Fibroblast of mammary gland (primary cell): ENCODE measurements at places on chromosomes 7 and 10.

DNA sequence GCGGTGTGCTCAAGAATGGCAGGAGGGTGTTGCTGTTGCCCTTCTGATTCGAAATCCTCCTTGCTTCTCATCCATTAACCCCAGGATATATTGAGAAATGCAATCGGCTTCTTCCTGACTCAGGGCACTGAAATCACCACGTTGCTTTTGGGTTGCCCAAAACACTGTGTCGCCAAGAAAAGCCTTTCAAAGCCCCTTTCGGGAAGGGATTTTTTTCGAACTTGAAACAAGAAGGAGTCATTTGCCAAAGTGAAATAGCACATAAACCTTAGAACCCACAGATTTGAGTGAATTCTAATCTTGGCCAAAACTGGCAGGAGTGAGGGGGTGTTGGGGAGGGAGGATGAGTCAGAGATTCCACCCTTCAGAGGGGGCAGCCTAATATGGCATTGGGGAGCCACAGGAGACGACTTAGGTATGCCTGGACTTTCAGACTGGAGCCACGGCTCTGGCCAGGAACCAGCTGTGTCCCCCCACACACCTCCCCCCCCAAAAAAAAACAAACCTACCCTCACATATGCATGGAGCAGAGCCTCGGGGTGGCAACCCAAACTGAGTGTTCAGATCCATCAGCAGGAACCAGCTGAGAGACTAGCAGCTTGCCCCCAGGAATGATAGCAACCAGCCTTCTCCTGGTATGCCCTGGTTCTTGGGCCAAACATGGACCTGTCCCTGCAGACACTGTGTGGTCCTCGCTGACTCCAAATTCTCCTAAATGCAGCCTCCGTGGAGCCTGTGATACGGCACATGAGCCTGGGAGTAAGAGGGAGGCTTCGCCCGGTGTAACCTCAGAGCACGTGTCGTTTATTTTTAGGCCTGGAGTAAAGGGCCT lies 138.4 kb downstream of the FGFR2 start:
- no peak for DNase-seq

GRCh38 chr7:70116244-70116643 lies 518.0 kb downstream of the AUTS2 start:
- no peak for DNase-seq

DNA sequence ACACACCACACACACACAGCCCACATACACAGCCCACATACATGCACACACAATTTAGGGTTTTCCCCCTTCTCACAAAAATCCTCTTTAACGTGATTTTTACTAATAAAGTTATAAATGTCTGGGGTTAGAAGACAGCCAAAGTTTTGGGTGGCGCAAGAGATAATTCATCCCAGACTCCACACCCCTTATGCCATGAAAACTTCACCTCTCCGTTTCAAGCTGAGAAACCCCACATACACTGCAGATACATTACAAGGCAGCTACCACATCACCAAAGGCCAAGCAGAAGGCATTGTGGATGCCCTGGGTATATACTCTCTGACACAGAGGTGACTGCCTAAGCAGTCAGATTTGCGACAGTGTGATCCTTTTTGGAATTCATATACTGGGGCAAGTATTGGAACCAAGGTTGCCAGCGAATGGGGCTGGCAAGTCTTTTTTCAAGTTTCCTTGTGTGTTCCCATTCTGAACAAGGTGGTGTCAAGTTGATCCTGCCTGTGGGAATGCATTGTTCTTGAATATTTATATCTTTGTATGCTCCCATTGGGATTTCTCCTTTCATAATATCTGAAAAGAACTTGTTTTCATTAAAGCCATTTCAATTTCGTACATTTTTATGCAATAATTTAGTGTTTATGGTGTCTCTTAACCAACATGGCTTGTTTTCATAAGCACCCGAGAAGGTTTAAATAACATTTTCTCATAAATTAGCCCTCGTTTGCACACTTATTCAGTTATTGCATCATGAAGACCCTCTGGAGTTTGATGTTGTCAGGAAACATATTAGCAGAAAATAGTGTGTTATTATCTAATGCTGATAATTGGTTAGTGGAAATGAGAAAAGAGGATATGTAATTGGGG lies 130.2 kb downstream of the TCF7L2 start:
- DNase-seq = no peak

GRCh38 chr10:90912854-90913479 lies 7.9 kb downstream of the ANKRD1 start:
- no peak for DNase-seq

- DNase-seq = no peak
These were observed 369.2 kb downstream of the GFRA1 start for GRCh38 chr10:115903845-115904244.

- DNase-seq = peak; percentile 75
These were observed 2.0 kb downstream of the SAMD9 start for GRCh38 chr7:93115796-93116195.

- DNase-seq = no peak
These were observed 261.7 kb upstream of the SEMA3C start for GRCh38 chr7:81180573-81180972.

DNA sequence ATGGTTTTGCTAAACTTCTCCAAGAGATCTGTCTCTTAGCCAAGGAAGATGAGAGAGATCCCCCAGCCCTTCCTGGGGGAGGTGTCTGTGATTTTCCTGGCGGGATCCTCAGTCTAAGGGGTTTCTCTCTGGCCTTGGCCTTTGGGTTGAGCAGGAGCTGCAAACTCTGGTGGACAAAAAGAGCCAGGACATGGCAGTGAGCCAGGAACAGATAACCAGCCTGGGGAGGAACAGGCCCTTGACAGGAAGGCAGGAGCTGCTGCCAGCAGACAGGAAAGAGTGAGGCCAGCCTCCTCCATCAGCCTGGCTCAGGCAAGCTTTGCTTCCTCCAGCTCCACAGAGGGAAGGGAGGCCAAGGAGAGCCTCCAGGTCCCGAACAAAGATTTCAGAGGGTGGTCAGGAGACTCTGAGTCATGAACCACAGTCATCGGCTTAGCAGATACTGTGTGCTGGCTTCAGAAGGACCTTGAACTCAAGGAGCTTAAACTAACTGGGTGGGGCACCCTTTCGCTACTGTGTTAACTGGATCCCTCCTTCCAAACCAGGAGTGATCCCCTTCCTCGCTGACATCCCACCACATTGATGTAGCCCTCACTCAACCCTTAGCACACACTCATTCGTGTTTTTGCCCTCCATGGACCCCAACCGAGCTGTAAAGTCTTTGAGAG lies 34.7 kb downstream of the DDIT4 start:
- peak; percentile 95 for DNase-seq

DNA sequence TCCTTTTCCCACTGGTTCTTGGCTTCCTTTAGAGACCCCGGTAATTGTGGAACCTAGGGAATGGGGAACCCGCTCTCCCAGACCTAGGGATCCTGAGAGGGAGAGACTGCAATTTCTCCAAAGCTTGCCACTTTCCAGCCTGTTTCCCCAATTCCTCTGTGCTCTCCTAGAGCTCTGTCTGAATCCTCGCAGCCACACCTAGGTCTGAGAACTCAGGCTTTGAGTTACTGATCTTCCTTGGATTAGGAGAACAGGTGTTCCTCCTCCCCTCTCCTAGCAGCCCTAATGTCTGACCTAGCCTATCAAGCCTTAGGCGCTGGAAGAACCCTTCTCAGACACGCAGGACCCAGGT lies 20.0 kb downstream of the WNT8B start:
- DNase-seq = no peak

- peak; percentile 12 for DNase-seq
These were observed 155.1 kb downstream of the GALNT11 start for GRCh38 chr7:152180587-152180986.

- no peak for DNase-seq
These were observed 106.8 kb upstream of the POM121L12 start for GRCh38 chr7:52928591-52928990.

GRCh38 chr7:45576249-45576929 lies 2.2 kb downstream of the ADCY1 start:
- peak; percentile 11 for DNase-seq

DNA sequence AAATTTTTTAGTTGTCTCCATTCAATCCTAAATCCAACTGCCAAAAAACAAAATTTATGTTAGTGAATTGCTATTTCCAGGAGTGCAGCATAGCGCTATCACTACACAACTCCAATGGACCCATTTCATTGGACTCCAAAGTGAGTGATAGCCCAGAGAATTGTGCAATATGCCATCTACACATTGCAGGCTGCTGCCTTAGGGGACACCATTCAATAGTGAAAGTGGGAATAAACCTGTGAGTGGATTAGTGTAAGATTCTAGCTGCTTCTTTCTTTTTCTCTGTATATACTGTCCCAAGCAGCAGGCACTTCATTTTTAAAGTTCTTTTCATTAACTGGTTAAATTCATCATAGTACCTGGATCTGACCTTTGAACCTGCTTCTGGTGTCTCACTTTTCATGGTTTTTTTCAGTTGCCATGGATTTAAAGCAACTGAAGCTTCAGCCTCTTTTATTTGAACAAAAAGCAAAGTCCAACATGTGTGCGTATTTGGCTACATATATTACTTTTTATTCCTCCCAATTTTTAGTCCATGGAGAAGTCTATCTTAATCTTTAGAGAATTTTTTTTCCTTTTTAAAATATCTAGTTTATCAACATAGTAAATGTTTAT lies 97.3 kb downstream of the DGKB start:
- DNase-seq = no peak

- no peak for DNase-seq
These were observed 1.5 kb upstream of the ZNF438 start for GRCh38 chr10:31033147-31033546.

- DNase-seq = no peak
These were observed 31.9 kb downstream of the DPCD start for GRCh38 chr10:101619983-101620382.

GRCh38 chr10:31623466-31623865 lies 304.4 kb downstream of the ZEB1 start:
- DNase-seq = peak; percentile 93

- DNase-seq = peak; percentile 12
These were observed 1.5 kb downstream of the MLLT10 start for GRCh38 chr10:21535494-21535965.

DNA sequence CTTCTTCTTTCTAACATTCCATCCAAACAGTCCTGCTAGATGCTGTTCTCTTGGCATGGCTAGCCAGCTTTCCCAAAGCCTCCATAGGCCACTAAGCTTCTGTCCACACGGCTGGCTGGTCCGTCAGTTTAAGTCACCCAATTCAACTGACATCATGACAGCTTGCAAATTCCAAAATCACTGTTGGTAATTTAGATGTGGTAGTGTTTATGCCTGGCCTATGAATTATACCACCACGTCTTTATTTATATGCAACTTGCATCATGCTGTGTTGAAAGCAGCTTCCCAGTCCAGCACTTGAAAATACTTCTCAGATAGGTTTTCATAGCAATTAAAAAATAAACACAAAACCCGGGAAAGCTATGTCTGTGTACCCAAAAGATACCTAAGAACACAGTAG lies 2.2 kb upstream of the VIM start:
- no peak for DNase-seq

DNA sequence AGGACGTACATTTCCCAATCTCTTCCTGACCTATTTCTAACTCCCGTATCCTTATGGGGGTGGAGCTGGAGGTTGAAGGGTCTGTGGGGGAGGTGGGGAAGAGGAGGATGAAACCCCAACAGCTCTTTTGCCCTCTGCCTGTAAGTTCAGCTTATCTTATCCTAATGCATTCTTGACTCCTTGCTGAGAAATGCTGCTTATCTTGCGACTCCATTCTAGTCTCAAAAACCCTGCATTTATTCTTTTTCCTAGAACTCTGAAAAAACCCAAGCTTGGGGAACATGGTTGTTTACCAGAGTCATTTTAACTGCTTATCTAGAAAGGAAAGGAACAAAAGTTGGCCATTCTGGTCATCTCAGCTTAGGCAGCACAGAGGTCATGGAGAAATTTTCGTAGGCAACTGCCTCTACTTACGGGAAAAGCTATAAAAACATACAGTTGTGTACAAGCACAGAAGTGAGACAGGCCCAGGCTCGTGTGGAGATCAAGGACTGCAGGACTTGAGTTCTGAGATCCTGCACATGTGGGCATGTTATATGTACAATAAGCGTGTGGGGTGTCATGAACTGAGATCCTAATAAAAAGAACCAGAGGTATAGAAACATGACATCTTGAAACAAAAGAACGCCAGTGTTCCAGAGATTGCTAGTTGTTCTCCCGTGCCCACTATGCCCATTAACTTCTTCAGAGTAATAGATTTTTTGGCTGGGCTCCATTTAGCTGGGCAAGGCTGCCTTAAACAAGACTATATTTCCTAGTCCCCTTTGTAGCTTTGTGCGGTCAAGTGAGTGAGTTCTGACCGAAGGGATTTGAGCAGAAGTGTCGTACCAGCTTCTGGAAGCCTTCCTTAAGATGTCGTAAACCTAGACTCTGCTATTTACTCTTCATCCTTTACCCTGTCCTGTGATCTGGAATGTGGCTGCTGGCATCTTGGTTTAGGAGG lies 9.6 kb downstream of the INMT start:
- DNase-seq = no peak

DNA sequence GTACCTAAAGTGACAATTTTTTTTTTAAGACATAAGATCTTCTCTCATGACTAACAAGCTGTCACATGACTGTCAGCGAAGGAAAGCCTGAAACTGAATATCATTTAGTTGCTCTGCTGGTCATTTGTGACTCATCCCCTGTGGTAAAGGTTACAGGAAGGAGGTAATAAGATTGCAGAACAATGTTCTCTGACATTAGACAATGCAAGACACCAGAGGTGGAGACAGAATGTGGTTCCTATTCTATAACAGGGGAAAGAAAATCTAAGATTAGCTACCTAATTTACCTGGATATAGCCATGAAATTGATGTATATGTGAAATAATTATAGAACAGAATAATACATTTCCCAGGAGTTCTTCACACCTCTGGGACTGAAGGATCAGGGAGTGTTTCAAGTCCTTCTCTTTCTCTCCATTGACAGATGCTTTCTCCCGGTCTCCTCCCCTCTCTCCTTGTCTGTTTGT lies 47.7 kb downstream of the LRGUK start:
- peak; percentile 96 for DNase-seq

DNA sequence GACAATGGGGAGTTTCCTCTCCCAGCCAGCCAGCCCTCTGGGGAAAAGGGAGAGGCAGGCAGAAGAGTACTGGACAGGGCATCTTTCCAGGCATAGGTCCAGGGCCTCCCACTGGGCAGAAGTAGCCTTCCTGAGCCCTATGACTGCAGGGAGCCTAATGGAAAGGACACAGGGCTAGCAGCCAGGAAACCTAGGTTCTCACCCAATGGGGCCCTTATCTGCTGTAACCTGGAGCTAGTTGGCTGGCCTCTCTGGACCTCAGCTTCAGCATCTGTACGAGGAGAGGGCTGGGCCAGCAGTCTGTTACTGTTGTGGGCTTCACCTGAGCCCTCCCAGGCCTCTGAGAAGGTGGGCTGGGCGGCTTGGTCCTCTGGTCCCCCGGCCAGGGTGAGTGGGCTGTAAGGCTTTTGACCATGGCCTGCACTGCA lies 22.4 kb downstream of the LDB3 start:
- DNase-seq = no peak

- DNase-seq = no peak
These were observed 165.7 kb upstream of the ITGB1 start for GRCh38 chr10:33123680-33124079.

GRCh38 chr10:114550756-114551635 lies 107.1 kb downstream of the ABLIM1 start:
- peak; percentile 46 for DNase-seq
